EL (cell line): ENCODE measurements at places on chromosomes 3 and 15.

DNA sequence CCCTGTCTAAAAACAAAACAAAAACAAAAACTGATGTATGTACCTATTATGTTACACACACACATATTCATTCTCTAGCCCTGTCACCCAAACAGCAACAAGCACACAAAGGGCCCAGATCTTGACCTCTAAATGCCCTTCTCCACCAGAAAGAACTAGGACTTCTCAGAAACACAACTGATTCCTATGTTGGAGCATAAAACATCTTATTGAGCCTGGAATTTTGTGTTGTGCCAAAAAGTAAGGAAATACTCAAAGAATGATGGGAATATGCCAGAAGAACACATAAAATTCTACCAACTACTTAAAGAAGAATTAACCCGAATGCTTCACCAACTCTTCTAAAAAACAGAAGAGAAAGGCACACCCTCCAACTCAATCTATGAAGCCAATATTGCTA, 66.7 kb upstream of the OCA2 start:
- no peak for DNase-seq

- DNase-seq: no peak
Measured at GRCh38 chr15:99303907-99304306, 52.6 kb downstream of the LRRC28 start.

- DNase-seq: no peak
Measured at GRCh38 chr3:133074977-133075376, 36.8 kb downstream of the TMEM108 start.

DNA sequence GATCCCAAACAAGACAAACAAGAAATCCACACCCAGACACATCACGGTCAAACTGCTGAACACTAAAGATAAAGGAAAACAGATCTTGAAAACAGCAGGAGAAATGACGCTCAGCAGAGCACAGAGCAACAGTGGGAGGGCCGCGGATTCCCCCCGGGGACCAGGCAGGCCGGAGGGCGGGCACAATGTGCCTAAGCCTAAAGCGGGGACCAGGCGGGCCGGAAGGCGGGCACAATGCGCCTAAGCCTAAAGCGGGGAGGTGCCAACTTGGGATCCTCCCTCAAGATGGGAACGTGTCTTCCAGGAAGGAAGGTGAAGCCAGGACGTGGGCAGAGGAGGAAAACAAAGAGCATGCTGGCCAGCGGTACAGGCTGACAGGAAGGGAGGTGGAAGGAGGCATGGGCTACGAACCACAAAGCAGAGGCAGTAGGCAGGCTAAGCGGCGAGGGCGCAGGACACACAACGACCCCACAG, 31.1 kb downstream of the CYFIP1 start:
- peak; percentile 49 for DNase-seq

DNA sequence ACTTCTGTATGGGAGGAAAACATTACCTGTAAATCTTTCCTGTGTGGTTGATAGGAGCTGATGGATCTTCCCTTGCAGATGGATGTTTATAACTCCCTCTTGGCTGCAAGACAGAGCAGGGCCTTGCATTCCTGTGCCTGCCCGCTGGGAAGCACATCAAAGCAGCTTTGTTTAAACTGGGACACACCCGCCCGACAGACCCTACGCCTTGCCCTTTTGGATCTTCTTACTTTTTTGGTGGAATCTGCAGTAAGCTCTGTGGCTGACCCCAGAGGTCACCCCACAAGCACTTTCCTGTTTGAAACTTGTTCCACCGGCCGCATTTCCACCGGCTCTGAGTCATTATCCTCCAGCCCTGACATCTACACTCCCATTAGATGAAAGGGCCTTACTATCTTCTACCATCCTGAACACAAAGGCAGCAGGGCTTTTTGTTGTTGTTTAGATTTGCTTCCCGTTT, 244.1 kb upstream of the STT3B start:
- peak; percentile 76 for DNase-seq

- no peak for DNase-seq
Measured at GRCh38 chr3:69861556-69861955, 122.3 kb downstream of the MITF start.

- DNase-seq: no peak
Measured at GRCh38 chr3:58256061-58256460, 18.5 kb downstream of the ABHD6 start.

DNA sequence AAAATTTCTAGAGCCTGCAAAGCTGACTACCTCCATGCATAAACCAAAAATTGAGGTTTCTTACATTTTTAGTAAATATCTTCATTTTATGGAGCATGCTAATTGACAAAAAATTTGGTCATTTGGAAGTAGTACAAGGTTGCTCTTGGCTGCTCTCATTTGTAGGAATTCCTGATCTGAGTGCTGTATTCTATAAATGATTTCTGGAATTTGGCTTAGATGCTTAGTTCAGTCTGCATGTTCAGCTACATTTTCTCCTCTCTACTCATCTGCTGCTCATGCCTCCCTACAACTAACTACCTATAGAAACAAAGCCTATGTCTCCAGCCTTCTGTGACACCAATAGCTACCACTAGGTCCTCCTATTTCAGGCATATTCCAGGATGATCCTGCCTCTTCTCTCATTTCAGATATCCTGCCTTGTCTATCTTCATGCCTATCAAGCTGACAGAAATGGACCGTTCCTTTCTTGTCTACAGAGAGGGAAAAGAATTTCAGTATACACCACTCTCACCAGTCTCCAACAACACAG, 901.1 kb downstream of the TBL1XR1 start:
- DNase-seq: no peak

- no peak for DNase-seq
Measured at GRCh38 chr3:135762188-135762856, 203.2 kb upstream of the PPP2R3A start.

DNA sequence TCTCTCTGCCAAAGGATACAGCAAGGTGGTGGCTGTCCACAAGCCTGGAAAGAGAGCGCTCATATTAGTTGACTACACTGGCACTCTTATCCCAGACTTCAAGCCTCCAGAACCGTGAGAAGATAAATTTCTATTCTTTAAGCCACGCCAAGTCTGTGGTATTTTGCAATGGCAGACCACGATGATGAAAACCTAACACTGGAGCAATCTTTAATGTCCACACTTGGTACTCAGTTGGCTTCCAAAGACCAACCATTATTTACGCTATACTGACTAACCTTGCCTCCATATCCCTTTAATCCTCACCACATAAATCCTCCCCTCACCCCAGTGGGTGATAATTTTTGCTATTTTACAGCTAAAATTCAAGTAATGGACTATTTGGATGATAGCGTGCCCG, 16.9 kb upstream of the LACTB start:
- DNase-seq: no peak

DNA sequence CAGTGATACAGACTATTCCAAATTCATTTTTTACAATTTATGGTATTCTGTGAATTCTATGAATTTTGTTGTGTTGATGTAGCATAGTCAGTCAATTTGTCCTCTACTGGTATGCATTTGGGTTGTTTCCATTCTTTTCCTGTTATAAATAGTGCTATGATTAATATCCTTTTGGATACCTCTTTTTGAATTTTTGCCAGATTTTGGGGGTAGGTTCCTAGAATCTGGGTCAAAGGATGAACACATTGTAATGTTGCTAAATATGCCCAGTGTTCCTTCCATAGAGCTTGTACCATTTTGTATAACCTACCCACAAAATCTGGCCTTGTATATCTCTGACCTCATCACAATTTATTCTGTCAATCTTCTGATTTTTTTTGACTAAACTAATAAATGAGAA, 44.4 kb upstream of the C3orf38 start:
- peak; percentile 64 for DNase-seq

DNA sequence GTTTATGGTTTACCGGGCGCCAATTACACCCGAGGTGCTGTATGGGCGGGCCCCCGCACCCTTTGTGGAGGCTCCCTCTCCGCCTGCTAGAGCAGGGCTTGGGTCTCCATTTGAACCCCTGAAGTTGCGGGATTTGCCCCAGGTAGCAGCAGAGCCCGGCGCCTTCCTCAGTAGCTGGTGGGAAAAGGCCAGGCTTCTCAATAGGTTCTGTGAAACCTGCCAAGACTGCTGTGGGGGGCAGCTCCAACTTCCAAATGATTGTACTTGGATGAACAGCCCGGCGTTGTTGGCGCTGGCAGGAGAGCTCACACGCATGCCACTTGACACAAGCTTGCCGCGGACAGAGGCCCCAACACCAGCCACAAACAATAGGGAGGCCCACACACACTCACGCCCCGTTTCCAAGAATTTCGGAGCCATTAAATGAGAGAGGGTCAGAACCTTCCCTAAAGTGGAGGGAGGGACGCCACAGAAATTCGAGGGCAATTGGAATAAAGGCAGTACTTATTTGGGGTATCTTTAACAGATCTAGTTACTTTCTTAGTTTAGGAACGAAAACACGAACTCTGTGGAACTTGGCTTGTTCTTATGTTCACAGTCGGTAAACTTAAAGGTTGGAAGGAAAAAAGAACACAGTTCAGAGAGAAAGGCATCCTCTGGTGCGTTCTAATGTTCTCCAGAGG, 1.4 kb downstream of the EPHB3 start:
- no peak for DNase-seq

GRCh38 chr15:76064375-76064774, 4.6 kb downstream of the TMEM266 start:
- DNase-seq: no peak

GRCh38 chr3:107560166-107560565, 37.4 kb downstream of the BBX start:
- DNase-seq: no peak

DNA sequence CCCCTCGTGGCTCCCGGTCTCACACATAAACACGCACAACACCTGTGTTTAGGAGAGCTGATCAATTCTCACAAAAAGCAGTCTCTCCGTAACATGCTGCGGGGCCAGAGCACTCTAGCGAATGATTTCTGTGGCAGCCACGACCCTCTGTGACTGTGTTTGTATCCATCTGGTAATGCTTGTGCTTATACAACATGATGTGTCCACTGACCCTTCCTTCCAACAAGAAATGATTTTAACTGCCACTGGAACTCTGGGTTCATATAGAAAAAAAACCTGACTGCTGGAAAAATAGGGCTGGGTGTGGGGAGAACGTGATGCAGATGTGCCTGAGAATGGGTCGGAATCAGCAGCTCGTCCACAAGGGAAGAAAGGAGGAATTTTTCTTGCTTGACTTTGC, 410.2 kb downstream of the GAP43 start:
- DNase-seq: no peak

GRCh38 chr15:75367006-75367405, 1.4 kb downstream of the MAN2C1 start:
- no peak for DNase-seq

- DNase-seq: peak; percentile 76
Measured at GRCh38 chr3:53140847-53141845, 10.9 kb upstream of the RFT1 start.

GRCh38 chr3:142940000-142940399, 23.5 kb downstream of the PAQR9 start:
- no peak for DNase-seq

DNA sequence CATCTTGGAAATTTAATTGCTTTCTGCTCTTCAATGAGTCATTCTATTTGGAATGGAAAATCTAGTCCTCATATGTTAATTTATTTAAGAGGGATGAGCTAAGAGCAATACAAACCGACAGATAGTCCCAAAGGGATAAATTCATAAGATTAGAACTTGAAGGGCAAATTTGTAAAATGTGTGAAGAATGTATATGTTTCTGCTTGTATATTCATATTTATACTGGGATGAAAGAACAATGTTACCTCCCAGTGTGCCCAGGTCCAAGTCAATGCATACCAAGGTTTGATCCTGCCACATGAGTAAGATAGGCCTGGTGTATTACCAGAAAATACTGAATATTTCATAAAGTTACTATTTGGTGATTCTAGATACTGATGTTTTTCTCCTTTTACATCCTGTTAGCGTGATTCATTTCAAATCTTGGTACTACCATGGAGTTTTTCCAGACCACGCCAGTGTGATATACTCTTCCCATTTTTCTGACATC, 255.6 kb upstream of the SEMA6D start:
- no peak for DNase-seq

GRCh38 chr3:124428372-124429128, 301.7 kb upstream of the UMPS start:
- DNase-seq: peak; percentile 36

GRCh38 chr15:70024521-70024920, 73.2 kb downstream of the TLE3 start:
- no peak for DNase-seq

DNA sequence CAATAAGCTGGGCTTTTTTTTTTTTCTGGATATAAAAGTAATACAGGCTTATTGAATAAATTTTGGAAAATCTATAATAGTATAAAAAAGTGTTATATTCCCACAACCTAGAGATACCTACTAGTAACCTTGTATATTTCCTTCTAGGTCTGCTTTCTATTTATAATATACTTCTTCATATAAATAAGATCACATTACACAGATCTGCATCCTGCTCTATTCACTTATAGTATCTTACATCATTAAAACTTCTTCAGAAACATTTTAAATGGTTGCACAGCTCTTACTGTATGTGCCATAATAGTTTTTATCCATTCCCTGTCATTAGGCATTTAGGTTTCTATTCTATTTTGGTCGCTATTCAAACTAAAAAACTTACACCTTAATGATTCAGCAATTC, 87.0 kb upstream of the TTBK2 start:
- no peak for DNase-seq

- DNase-seq: no peak
Measured at GRCh38 chr3:32349184-32349583, 42.5 kb upstream of the CMTM7 start.

GRCh38 chr3:14520149-14520548, 20.0 kb downstream of the GRIP2 start:
- DNase-seq: no peak

GRCh38 chr3:123583561-123583960, 1.3 kb downstream of the HACD2 start:
- DNase-seq: no peak

DNA sequence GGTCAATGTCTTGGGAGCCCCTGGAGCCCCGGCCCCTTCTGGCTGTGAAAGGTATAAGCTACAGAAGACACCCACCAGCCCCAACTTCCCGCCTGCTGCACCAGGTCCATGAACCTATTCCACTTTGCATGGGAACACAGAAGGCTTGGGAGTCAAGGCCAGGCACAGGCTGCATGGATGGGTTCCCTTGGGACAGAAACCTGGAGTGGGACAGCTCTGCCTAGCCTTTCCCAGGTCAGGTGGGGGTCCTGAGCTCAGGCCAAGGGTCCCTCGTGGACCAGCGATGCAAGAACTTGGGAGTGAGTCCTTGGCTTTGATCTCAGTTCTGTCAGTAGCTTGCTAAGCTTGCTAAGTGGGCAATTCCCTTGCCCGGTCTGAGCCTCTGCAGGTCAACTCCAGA, 25.0 kb downstream of the TKT start:
- no peak for DNase-seq
